8988T (cell line): ENCODE measurements at places on chromosomes 3 and 15.

DNA sequence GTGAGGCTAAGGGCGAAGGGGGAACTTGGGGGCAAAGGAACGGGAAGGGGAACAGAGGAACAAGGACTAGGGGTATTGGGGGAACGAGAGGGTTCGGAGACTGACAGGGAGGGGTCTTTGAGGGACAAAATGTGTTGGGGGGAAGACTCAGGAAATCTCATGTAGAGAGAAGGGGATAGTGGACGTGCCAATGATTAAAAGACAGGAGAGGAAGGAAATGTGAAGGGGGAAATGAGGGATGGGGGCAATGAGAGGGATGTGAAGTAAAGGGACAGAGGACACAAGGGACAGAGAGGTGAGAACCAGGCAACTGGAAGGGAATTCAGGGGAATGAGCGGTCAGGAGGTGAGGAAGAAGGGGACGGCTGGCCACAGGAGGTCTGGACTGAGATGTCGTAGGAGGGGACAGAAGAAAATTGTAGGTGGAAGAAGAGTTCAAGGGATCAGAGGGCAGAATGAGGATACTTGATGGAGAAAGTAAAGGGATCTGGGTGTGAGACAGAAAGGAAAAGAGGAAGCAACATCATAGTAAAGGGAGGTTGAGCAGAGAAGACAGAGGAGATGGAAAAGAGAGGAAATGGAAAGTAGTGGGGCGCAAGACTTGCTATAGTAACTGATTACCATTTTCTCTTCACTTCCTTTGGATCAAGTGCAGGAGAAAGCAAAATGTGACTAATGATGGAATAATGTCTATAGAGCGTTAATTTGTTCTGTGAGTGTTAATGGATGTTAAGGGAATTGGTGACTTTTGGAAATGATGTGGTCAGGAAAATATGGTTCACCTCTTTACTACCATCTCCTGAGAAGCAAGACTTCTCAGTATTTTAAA is 749 bp downstream of the RAB8B start:
- DNase-seq: no peak

GRCh38 chr15:64717735-64718495 is 57.5 kb downstream of the RBPMS2 start:
- DNase-seq: no peak

DNA sequence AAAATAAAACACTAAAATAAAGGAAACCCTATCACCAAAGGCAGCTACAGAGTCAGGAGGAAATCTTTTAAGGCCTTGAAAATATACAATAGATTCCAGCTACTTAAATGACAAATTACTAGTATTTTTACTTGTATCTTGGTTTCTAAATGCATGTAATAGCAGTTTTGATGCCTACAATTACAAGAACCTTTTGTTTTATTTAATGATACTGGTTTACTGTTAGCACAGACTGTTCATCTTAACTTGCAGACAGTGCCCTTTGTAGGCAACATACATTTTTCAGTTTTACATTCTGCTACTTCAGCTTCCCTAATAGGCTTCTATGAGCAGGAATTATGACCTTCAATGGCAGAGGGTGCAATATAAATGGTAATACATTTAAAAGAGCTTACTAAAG is 54.1 kb downstream of the ZNF280D start:
- no peak for DNase-seq

DNA sequence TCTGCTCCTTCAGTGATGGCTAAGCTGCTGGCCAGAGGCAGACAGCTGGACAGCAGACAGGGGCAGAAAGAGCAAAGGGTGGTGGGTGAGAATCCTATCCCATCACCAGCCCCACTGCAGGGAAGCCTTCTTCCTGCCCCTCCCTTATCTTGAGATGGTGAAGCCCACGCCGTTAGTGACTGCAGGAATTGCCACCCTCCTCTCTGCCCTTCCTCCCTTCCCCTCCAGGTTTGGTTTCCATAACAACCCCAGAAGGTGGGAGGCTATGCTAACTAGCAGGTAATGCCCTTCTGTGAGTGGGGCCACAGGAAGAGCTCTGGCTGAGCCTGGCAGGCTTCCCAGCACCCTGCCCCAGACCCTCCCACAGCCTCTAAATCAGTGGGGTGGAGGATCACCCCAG is 32.8 kb downstream of the SCN5A start:
- DNase-seq: no peak

- DNase-seq: no peak
These were observed 335.0 kb upstream of the CTNNB1 start for GRCh38 chr3:40864146-40864782.

- peak; percentile 46 for DNase-seq
These were observed 193.9 kb upstream of the UBE2E1 start for GRCh38 chr3:23611737-23612295.

- no peak for DNase-seq
These were observed 7.1 kb upstream of the TMEM207 start for GRCh38 chr3:190456770-190457169.
